ENCODE measurements at places on chromosomes 5 and 9.

- no peak for DNase-seq
Measured at GRCh38 chr9:113143432-113144227, 7.2 kb upstream of the SLC31A2 start.

GRCh38 chr5:101995585-101995984, 300.5 kb downstream of the SLCO4C1 start:
- DNase-seq = no peak

- no peak for DNase-seq
Measured at GRCh38 chr9:92720209-92720765, 44.3 kb downstream of the BICD2 start.

DNA sequence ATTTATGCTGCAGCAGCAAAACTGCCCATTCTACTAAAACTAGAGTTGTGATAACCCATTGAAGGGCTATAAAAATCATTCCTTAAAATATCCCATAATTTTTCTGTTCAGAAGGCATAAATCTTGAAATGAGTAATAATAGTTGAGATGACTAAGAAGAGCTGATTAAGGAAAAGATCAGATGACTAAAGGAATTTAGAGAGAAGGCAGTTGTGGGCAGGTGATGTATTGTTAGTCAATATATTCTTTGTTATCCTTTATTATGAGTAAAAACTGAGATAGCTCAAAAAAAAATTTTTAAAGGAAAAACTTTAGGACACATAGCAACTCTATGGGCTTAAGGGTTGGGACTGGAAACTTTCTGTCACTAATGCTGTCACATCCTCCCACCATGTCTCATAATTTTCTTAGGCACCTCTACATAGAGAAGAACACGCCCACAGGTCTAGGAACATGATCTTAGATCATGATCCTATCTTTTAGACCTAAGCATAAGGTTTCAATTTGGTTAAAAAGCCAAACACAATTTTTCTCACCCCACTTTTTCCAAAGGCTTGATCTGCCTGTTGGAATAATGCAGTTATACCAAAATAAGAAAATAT, 597.5 kb upstream of the MEF2C start:
- no peak for DNase-seq

GRCh38 chr5:50697739-50698138, 31.3 kb downstream of the PARP8 start:
- DNase-seq = no peak

- DNase-seq = no peak
Measured at GRCh38 chr9:129384491-129385210, 206.6 kb upstream of the IER5L start.

- no peak for DNase-seq
Measured at GRCh38 chr5:144203750-144204596, 33.3 kb downstream of the KCTD16 start.

DNA sequence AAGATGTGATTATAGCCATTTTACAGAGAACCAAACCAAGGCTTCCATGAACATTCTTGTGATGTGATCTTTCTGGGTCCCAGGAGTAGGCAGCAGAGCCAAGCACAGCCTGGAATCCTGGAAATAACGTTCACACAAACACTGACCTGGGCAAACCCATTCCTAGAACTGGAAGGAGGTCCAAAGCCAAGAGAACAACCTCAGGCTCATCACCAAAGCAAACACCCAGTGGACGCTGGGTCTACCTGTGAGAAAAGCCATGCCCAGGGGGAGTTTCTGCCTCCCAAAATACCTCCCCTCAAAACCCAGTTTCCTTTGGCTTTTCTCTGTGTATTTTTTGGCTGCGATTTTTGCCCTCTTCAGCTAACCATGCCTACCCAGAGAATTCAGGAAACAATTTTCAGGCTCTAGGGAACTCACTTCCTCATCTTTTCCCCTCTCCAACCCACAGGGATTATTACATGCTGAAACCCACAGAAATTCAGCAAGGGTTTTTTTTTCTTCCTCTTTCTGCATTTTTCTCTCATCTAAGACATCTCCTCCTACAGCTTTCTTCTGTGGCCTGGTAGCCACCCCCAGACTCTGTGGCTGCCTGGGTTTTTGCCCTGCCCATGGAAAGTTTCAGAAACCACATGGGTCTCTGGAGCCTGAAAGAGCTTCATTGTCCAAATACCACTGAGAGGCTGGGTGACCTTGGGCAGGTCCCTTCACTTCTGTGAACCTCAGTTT, 75.0 kb downstream of the TNC start:
- no peak for DNase-seq

GRCh38 chr9:95193067-95193466, 124.4 kb downstream of the FANCC start:
- no peak for DNase-seq

GRCh38 chr9:98962181-98962560, 18.5 kb downstream of the COL15A1 start:
- no peak for DNase-seq

DNA sequence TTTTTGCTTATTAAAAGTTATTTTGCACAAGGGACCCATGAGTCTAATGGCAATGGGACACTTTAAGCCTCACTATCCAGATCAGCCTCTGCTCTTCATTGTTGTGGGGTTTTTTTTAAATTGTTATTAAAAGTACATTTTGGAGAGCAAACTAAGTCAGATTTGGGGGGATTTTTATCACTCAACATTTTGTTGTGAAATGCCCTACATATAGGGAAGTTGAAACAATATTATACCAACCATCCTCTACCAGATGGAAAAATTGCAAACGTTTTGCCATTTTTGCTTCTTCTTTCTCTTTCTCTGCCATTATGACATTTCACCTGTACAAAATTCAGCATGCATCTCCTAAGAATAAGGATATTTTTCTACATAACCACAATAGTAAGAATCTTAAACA, 75.3 kb downstream of the SLC1A3 start:
- no peak for DNase-seq

DNA sequence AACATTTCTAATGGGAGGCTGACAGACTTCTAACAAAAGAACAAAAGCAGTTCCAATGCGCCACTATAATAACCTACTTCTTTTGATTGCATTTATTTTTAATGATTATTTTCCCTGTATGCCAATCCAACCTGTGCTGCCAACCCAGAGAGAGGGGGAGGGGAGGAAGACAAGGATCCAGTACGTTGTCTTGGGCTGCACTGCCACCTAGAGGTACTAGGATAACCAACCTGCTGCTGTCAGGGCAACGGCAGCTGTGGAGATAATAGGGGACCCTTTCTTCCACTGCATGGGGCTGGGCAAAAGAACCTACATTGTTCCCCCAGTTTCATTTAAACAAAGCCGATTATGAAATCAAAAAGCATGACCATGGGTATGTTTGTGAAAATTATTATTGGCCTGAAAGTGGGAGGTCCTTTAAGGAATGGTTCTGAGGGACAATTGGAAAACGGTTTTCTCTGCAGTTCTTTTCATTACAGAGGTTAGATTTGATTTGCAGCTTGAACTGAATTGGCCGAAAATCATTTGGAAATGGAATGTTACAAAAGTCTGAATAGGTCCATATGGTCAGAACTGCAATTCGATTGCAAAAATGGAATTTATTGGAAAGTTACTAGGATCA, 101.3 kb downstream of the RASEF start:
- DNase-seq = no peak

GRCh38 chr9:133592731-133593409, 16.3 kb downstream of the FAM163B start:
- no peak for DNase-seq

DNA sequence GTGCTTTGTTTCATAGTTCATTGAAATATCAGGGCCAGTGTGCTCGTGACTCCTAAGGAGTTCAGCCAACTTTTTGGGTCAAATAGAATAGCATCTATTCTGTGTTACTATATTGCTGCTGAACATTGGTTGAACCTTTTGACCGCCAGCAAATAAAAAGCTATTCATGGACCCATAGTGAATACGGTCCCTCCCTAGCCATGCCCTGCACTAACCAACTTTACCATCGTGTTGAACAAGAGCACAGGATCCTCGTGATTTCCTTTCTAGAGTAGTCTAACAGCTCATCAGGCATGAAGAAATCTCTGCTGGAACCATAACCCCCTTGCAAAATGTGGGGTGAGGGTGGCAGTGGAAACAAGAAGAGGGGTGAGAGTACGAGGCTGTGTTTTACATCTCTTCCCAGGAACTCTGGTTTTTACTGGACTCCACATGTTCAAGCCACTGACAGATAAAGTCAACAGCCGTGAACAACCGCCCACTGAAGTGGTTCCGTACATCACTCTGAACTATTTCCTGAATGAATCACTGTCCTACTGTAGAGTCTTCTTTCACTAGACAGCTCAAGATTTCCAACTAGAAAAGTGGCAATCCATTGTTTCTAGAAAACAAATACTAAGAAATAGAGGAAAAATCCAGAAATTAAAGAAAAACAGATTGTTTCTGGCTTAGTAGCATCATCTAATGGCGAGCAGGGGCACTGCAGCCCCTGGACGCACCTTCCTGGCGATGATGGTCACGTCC, 70.1 kb upstream of the SPATA31E1 start:
- DNase-seq = no peak

GRCh38 chr5:165460911-165461310, 1955.5 kb downstream of the MAT2B start:
- no peak for DNase-seq

- no peak for DNase-seq
Measured at GRCh38 chr5:172063463-172064235, 57.2 kb upstream of the FBXW11 start.

DNA sequence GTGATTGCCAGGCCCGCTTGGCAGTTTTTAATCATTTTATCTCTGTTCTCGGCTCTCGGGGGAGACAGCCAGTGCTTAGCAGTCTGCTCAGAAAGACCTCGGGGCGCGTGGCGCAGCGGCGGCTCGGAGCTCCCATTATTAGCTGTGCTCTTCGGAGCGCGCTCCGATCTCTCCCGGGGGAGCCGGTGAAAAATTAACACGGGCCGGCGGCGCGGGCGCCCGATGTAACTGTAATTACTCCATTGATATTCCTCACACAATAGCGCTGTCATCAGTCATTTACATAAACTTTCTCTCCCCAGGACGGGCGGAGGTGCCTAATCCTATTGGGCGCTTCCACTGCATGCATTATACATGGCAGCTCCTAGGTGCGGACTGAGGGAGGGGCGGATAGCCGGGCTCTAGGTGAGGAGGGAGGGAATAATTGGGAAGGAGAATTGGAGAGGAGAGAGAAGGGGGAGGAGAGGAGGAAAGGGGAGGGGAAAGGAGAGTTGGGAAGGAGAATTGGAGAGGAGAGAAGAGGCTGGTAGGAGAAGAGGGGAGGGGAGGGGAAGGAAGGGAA, 24.9 kb downstream of the LMX1B start:
- DNase-seq = no peak

- DNase-seq = no peak
Measured at GRCh38 chr9:129774791-129775447, 22.1 kb upstream of the PTGES start.

DNA sequence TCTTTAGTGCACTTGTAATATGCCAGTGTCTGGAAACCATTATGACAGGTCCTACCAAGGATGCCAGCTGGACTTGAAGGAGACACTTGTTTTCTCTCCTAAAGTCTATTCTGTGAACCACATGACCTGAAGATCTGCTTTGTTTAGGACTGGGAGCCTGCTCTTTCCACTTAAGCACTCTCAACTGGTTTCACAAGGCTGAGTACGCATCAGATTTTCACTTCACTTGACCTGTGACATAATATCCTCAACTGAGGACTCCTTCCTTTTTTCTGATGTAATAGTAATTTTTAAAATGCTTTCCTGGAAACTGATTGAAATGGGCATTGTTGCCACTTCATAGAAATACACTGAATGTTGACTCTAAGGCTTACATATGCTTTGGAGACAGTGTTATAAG, 52.2 kb downstream of the PDE8B start:
- no peak for DNase-seq

GRCh38 chr5:103450333-103451061, 112.1 kb downstream of the NUDT12 start:
- DNase-seq = no peak

- DNase-seq = no peak
Measured at GRCh38 chr5:123455095-123455494, 31.9 kb upstream of the CEP120 start.

DNA sequence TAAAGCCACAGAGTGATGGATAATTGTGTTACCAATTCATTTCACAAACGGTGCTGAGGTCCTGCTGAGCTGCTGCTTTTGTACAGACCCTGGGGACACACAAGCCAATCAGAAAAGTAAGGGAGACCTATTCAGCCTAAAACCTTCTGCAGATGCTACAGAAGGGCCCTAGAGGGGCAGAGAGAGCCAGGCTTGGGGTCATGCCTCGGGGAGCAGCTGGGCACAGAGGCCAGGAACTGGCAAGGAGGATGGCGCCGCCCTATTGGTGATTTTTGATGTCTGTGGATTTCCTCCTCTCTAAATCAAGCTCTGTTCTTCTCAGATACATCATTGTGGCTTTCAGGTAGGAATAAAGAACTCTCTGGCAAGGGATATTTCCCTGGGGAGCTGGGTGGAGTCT, 181.9 kb downstream of the ZNF462 start:
- DNase-seq = no peak

DNA sequence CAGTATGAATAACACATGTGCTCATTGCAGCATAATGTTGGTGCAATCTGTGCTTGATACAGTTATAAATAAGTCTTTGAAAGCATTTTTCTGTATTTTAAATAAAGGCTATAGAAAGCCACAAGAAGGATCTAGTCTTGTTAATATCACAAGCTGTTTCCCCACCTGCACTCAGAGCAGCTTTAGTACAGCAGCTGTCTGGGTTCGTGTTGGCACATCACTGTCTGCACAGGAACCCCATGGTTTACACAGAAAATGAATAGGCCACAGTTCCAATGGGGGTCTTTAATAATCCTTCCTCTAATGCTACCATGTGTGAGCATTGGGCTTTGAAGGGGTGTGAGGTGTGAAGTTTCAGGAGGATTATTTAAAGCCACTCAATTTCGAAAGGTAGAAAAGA, 2269.7 kb downstream of the MAT2B start:
- DNase-seq = no peak

GRCh38 chr5:143376911-143377813, 26.3 kb downstream of the NR3C1 start:
- DNase-seq = no peak

GRCh38 chr5:84130006-84130580, 254.6 kb downstream of the EDIL3 start:
- DNase-seq = no peak

GRCh38 chr5:60718166-60718892, 18.4 kb upstream of the DEPDC1B start:
- DNase-seq = no peak

DNA sequence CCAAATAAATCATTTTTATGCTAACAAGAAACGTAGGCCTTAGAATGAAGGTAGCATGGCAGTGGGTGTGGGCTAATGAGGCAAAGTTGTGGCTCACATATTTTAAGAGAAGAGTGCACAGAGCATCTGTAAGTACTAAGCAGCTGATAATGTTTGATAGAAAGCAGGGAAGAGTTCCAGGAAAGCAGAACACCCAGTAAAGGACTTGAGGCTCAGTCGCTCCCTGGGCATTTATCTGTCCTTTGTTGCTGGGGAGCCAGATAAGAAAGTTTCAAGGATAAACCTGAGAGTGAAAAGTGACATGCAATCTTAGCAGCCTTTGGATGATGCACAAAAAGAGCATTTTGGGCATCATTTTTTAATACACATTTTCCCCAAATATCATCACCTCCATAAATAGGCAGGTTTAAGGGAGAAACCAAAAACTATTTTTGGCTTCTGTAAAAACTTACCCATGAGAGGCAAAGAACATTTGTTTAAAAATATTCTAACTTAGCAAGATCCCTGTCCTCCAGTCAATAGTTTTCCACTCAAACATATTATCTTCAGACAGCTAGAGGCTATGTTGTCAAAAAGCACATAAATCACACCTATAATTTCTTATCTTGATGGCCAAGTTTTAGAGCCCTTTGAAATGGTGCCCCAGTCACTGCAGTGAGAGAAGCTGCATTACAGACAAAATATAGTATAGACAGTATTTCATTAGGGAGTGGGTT, 3.4 kb downstream of the FREM1 start:
- no peak for DNase-seq

- no peak for DNase-seq
Measured at GRCh38 chr9:92965061-92965758, 17.9 kb downstream of the FGD3 start.

Data from stimulated activated CD8-positive, alpha-beta memory T cell treated with anti-CD3 and anti-CD28 coated beads, Interleukin-2, amount 100 ng/mL, for 1 hour (primary cell).